ENCODE measurements at places on chromosomes 11 and 22.
A peak's percentile ranks its signal among the peaks of the same experiment; 100 is the strongest.

DNA sequence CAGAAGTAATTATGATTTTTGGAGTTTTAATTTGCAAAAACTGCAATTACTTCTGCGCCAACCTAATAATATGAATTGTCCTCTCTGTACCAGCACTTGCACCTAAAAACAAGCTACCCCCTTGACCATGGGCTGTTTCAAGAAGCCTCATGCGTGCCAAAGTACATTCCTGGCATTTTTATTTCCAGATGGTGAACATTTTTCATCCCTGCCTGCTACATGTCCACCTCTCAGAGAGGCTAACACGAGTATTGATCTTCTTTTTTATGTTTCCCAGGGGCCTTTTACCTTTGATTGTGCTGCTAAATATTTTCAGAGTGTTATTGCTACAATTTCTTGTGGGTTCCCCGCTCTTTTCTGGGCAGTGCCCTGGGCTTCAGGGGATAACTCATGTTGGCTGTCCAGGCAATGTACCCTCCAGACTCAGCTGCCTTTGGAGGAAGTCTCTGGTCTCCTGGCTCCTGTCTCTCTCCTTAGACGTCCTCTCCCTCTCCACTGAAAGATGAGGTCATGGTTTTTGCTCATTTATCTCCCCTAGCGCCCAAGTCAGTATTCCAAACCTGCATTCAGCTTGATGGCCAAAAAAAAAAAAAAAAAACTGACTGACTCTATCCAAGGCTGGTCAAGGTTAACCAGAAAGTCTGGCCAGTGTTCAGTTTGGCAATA is 86.2 kb upstream of the ASPHD2 start:
- DNase-seq: no peak

DNA sequence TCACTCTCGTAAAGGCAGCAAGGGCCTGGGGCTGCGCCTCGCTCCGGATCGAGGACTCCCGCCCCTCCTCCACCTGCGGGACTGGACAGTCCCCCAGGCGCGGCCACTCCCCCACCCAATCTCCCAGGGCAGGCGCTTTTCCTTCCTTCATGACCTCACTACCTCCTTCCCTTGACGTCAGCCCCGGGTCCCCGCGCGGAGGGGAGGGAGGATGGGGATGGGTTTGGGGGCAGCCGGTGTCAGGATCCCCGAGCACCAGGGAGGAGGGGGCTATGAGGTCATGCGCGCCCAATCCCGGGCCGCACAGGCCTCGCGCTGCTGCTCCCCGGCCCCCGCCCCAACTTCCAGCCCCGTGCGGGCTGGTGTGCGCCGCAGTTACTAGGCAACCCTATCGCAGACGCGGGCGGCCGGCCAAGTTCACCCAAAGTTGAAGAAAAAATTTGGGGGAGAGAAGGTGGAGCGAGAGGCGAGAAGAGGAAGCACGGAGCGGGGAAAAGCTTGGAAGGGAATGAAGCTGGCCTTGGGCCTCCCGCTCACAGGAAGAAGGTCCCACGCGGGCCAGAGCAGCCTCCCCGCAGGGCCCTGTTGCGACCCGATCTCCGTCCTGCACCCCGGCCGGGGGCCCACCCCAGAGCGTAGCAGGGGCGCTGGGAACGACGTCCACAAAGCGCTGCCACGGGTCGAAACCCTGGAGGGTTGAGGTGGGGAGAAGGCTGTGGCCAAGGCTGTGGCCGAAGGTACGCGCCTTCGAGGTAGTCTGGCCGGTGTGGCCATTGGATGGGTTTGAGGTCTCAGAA is 8.3 kb downstream of the WT1 start:
- no peak for DNase-seq

DNA sequence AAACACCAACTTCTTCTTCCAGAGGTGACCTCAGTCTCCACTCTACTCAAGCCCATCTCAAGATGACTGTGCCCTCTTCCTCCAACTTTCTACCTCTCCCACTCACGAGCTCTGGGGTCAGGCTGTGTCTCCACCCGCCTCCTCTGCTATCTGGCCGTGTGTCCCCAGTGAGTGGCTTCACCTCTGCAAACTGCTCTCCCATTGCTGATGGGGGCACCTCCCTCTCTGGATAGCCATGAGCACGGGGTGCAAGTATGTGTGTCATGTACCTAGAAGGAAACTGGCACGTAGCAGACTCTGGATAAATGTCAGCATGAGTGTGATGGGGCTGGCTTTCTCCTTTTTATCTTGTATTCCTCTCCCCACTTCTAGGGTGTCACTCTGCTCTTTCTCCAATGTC is 18.3 kb upstream of the RAC2 start:
- DNase-seq: no peak

DNA sequence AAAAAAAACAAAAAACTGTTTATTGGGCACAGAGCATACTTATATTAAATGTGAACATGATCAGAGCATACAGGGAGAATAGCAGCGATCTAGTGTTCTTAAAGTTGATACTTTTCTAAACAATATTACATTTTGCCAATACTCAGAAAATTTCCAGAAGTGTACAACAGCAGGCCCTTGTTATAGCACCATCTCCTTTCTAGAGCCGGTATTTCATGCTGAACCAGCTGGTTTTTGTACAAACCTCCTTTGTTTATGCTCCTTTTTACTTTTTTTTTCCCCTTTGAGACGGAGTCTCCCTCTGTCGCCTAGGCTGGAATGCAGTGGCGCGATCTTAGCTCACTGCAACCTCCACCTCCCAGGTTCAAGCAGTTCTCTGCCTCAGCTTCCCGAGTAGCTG is 90.7 kb downstream of the PPP6R3 start:
- no peak for DNase-seq

DNA sequence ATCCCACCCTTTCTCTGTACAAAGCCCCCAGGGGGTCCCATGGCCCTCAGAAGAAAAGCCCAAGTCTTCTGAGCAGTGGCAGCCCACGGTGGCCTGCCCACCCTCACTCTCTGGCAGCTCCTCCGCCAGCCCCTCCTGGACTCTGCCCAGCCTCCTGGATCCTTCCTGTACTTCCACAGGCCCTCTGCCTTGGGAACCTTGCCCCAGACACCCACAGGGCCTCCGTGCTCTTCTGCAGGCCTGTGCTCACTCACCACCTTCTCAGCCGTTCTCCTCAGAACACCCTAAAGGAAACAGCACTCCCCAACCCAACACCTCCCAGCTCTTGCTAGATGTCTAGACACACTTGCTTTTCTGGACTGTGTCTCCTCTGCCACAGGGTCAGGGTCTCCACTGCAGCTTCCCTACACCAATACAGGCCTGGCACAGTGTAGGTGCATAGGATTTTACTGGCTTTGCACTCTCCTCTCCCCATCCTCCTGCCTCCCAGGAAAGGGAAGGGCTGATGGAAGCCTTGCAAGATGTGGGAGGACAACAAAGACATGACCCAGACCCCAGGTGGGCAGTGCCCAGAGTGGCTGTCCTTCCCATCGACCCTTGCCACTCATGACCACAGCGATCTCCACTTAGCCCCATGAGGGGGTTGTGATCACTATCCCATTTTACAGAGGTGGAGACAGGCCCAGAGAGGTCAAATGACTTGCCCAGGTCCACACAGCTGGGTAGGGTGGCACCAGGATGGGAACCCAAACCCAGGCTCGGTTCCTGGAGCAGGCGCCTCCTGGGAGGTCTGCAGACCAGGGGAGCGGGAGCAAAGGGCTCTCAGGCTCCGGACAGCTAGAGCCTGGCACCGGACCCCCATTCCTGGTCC is 2.0 kb downstream of the SCARF2 start:
- no peak for DNase-seq

DNA sequence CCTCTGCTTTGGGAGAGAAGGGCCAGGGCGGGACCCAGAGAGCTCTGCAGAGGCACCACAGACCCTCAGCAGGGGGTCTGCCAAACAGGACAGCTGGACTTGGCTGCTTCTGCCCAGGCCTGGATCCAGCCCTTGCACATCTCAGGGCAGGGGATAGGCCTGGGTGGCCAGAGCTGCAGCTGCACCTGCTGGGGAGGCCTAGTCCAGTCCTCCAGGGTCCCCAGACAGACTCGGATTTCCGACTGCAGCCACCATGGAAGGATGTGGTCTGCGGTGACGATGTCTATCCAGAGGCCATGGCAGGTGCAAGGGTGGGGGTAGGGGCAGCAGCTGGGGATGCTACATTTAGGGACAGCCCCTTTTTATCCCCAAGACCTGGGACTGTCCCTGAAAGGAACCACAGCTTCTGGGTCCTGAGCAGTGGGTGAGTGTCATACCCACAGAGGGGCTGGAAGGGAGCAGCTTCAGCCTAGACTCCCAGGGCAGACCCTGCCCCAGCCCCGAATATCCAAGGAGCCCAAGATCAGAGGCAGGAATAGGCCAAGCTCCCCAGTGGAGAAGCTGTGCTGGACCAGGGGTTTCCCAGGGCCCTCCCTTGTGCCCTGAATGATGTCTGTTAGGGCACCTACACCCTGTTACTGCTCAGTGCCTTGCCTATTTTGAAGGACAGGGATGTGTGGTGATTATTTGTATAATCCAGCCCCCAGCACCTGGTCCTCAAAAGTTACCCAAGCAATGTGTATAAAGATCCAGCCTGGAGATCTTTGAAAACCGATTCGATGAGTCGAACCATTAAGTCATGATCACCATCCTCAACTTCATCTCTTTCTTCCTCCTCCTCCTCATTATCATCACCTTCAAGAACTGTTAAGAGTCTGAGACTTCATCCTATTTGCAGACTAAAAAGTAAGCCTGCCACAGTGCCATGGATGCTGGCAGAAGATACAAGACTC is 2.5 kb upstream of the IGLL5 start:
- no peak for DNase-seq

- DNase-seq: peak; percentile 69
Observed at GRCh38 chr11:33700502-33701271, at the start of gene C11orf91. C11orf91 (minus strand) TSS chr11:33700826; CDS start chr11:33700740, 86 bp downstream.

GRCh38 chr11:47264521-47264920 is 5.4 kb upstream of the MADD start:
- DNase-seq: no peak

GRCh38 chr11:638631-639331 is 1.7 kb downstream of the DRD4 start:
- peak; percentile 40 for DNase-seq

GRCh38 chr11:92225568-92226330 is 1.1 kb downstream of the FAT3 start:
- no peak for DNase-seq

- no peak for DNase-seq
Observed at GRCh38 chr22:40534379-40535188, 101.9 kb downstream of the MRTFA start.

DNA sequence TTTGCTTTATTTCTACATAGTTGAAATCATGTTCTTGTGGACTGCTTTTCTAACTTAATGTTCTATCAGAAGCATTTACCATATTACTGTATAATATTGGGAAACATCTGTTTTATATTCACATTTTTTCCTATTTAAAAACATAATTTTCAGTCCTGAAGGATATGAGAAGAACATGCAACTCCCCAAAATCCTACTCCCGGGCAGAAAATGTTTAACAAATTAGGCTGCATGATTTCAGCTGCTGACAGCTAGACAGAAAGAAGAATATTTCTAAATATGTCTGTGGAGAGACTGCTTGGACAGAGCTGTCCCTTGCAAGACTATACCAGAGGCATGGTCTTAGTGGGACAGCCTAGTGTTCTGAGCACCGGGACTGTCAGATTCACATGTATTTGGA is 15.7 kb upstream of the AMPD3 start:
- DNase-seq: no peak

DNA sequence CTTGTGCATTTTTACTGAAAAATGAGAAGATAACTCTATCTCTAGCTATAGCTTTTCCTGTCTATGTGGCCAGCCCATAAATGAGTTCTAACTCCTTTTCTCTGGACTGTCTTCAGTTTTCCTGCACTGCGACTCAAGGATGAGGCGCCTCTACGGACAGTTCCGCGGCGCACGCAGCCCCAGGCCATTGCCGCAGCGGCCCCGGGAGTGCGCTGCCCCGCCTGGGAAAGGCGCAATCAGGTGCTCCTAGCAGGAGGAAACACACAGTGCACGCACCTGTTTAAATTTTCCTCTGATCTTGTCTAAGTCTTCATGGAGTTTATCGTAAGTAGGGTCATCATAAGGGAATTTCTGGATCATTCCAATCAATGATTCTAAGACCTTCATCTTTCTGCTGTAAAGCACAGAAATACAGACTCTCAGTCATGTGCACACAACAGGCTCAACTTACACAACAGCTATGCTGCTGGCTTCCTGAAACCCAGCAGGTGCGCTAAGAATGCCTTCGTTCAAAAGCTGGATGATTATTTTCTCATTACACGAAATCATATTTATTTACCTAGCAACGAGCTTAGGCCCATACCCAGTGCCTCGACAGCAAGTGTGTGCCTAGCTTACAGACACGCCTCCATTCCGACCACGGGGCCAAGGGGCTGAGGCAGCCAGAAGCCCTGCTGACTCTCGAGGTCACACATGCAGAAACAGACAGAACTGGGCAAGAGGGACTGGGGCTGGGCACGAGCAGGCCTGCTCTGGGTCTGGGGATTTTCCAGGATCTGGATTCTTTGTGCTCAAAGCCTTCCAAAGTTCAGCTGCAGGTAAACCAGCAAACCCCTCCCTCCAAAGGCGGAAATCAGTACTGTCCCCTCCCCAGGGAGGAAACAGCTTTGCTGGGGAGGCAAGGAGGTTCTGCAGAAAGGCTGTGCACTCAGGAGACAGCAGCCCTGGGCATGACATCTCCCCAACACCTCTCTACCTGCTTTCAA is 7.2 kb downstream of the LTO1 start:
- DNase-seq: no peak

DNA sequence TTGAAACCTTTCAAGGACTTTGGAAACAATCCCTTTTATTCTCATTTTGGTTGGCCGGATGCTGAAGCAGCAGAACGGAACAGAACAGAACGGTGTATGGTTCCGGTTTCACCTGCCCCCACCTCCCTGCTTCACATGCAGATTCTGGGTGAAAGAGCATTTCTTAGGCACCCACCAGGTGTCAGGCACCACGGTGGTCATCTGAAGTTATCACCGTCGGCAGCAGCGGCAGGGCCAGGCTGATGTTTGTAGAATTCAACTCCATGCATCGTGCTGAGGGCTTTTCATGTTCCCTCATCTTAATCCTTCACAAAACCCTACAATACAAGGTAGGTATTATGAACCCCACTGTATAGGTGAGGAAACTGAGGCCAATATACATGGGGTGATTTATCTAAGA is 13.6 kb upstream of the PHF21B start:
- DNase-seq: no peak

GRCh38 chr11:75145196-75145971 is 5.5 kb upstream of the SLCO2B1 start:
- no peak for DNase-seq

DNA sequence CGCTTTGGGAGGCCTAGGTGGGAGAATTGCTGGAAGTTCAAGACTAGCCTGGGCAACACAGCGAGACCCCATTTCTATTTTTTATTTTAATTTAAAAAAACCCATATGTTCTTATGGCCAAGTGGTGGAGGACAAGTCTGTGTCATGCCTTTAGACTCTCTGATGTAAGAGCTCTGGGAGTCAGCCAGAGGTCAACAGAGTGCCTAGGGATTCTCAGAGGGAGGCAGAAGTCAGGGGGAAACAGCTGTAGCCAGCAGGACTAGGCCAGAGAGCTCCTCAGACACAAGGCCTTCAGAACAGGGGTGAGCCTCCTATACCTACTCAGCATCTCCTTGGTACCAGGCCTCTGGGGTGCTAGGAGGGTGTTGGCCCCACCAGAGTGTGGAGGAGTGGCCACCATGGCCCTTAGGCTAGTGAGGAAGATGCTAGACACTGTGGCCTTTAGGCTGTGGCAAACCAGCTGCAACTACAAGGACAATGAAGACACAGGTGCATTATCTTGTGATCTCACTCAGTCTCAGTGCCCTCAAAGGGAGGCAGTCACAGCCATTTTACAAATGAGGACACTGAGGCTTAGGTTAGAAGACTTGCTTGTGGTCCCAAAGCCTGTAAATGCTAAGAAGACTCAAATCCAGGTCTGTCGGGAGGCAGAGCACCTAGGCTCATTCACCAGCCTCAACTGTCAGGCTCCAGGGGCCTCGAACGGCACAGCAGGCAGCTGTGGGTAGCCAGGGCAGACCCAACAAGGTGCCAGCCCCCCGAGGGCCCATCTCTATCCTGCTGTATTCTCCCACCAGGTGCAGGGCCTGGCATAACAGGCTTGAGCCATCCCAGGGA is 5.0 kb downstream of the ZP1 start:
- no peak for DNase-seq

Data from dermis microvascular lymphatic vessel endothelial cell (primary cell).